T47D (cell line): ENCODE measurements at places on chromosomes 1 and 21.
A peak's percentile ranks its signal among the peaks of the same experiment; 100 is the strongest.

GRCh38 chr1:30477588-30477987, 245.8 kb downstream of the MATN1 start:
- DNase-seq = no peak

DNA sequence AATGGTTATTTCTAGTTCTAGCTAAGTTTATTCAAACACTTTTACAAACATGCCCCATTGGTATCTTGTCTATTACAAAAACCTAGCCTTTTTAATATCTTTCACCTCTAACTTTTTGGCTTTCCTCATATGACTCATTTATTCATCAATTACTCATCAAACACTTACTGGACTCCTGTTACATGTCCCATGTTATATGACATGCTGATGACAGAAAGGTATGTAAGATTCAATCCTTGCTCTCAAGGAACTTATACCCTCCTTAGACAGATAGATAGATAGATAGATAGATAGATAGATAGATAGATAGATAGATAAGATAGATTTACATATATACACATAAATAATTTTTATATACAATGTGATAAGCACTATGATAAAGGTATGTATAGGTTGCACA, 33.9 kb upstream of the INSL5 start:
- DNase-seq = no peak

DNA sequence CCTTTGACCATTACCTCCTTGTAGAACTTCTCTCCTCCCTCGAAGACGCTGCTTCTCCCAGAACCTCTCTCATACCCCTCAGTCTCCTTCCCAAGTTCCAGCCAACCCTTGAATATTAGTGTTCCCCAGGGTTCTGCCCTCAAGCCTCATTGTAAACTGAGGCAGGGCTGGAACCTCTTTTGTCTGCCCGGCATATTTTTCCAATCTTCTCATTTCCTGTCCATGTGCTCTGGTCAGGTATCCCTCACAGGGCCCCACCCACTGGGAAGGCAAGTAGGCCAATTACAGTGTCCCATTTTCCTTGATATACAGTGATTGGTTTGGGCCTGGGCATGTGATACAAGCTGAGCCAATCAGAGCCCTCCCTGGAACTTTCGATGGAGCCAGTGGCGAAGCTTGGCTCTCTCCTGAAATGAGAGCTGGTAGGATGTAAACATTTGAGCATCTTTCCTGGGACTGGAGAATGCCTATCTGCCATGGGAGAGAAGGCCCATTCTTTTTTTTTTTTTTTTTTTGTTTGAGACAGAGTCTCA, 57.1 kb upstream of the ID3 start:
- no peak for DNase-seq

DNA sequence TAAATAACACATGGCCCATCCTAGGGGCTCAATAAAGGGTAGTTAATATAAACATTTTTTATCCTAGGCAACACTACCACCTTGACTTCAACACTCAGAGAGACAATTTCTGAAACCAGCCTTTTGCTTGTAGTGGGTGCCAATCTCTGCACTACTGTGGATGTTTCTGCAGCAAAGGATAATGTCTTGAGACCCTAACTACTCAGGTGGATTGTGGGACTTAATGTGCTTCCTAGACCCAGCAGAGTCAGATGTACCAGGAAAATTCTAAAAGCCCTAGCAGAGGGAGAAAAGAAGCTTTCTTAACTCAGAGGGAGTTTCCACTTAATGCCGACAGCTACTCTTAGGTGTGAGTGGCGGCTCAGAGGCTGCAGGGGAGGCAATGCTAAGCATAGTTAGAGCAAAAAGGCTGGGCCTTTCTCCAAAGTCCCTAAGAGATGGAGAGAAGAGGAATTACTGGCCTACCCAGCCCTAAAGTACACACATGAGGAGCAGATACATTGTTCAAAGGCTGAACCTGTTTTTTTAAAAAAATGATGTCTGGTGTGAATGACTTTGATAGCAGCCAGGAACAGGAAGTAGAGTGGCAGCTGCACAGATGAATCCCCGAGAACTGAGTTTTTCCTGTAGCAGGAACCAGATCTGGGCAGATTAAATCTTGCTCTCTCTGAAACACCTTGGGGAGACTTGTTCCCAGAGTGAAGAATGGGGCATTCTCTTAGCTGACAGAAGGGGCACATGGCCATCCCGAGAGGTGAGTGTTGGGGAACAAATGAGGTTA, 33.5 kb upstream of the ABCD3 start:
- no peak for DNase-seq

DNA sequence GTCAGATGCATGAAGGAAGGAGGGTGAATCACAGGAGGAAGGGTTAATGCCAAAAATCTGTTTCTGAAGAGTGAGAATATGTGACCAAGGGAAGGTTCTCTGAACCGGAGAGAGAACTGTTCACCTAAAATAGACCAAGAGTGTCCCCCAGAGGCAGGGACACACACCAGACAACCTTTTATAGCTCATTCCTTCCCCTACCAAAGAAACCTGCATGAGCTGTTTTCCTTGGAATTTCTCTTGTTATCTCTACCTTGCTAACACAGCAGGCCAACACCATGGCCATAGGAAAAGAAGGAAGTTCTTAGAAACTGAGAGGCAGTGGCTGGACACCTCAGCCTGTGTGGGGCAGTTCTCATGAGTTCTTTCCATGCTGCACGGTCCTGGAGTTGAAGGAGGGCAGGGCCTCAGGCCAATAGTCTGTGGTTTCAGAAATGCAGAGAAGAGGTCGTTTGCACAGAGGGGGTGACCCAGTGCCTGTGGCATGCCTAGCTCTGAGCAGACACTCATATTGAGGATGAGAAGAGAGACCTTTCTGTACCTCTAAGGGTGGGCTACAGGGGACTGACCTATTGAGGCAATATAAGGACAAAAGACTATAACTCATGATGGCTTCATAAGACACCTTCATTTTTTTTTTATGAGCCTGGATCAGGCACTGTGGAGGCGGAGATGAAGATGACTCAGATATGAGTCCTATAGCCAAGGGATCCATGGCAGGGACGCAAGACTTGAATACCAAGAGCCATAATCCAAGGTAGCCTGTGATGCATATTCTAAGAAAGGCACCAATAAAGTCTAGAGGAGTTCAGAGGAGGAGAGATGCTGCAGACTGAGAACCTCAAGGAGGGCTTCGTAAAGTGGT, 39.4 kb downstream of the IGFN1 start:
- peak; percentile 38 for DNase-seq

DNA sequence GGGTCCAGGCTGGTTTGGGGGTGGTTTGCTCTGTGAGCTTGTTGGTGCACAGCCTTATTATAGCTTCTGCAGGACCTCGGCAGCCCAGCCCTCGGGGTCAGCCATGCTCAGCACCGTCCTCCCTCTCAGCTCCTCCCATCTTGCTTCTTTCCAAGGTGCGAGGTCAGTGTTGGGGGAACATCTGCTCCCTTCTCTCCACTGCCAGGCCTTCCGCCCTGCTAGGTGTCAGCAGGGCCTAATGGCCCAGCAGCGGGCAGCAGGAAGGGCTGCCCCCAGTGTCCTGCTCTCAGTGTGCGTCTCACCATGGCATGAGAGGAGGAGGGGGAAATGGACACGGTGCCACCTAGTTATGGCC, 36.5 kb upstream of the LRRC3 start:
- DNase-seq = no peak

DNA sequence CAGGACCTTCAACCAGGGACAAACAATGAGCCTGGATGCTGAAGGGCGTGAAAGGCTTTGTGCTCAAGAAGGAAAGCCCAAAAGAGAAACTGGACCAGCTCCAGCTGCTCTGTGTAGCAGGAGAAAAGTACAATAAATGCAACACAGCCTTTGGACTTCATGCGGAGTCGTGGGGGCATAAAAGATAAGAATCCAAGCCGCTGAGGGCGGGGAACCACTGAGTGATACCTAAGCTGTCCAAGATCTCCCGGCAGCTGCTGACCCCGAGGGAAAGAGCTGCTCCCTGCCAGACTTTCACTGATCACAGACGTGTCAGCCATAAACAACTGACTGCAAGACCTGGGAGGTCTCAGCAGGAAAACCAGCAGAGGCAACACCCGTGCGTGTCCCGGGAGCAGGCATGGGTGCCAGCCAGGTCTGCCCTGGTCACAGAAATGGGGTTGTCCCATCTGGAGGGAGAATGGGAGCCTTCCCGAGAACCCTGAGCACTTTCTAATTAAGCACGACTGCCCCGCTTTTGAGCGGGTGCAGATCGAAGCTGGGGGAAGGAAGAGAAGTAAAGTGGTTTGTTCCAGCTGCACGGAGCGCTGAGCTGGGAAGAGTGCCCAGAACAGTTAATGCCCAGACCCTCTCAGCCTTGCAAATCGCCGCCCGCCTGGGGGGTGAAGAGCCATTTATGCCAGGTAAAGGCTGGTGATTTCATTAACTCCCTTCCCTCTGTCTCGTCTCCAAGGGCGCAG, 68.3 kb upstream of the TARDBP start:
- no peak for DNase-seq

DNA sequence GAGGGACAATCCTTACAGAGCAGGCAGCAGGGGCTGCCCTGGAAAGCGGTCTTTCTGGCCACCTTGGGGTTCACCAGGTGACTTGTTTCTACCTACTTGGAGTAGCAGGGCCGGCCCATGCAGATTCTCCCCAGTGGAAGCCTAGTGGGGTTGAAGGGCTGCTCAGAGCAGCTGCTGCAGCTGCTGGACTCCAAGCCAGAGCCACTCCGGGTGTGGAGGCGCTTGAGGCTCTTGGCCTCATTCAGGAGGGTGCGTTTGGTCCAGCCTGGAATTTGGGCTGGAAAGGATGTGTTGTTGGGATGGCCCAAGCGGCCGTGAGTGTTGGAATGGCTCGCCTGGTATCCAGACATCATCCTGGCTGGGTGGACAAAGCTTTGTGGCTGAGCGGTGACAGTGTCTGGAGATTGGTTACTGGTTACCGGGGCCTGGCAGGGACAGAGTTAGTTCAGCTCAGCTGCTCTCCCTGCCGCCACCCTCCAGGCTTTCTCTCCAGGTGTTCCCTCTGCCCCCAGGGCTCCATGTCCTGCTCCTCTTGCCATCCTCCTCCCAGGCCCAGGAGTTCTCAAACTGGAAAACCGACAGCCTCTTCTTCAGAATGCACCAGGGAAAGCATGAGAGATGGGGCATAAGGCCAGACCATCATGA, 14.2 kb upstream of the HSPG2 start:
- no peak for DNase-seq

DNA sequence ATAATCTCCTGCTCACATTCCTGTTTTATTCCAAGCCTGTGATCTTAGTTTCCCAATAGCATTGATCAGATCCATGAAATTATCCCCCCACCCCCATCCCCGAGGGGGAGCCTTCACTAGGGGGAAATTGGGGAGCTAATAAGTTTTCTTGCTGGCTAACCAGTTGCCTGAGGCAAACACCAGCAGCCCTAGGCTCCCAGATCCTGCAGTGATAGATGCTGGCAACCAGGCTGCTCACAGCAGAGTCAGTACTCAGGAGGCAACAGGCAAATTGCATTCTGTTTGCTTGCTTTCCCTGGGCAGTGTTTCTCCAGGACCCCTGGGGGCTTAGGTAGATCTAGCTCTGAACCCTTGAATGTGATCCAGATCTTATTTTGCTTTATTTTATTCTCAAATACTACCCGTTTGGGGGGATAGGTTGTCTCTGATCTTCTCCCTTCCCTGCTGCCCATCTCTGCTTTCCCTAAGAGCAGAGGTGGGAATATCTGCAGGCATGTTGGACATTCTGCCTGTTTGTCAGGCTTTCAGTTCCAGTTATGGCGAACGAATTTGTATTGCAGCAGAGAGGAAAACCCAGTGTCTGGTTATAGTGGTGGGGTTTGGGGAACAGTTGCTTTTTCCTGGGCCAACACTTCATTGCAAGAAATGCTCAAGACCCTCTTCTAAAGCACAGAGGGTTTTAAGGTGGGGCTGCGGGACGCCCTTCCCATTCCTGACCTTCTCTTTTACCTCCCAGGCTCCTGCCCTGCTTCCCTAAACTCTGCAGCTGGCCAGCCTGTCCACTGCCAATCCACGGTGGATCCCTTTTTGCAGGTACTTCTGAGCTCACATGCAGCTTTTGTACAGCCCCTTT, 289.8 kb upstream of the PLXNA2 start:
- no peak for DNase-seq
